ENCODE measurements at places on chromosomes 1 and 21.

DNA sequence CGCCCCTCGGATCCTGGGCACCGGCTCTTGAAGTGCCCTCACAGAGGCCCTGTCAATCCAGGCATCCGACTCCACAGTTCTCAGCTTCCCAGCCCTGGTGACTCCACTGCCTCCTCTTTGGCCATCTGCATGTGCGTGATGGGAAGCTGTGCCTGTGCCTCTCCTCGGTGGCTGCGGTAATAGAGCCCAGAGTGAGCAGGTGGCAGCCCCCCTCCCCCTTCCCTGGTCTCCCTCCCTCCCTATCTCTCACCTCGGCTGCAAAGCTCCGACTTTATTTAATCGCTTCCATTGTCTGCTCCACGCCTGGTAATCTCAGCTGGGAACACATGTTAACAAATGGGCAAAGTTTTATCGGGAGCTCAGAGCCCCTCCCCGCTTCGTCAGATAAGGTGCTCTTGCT lies 91.9 kb downstream of the IGSF21 start:
- DNase-seq = no peak

DNA sequence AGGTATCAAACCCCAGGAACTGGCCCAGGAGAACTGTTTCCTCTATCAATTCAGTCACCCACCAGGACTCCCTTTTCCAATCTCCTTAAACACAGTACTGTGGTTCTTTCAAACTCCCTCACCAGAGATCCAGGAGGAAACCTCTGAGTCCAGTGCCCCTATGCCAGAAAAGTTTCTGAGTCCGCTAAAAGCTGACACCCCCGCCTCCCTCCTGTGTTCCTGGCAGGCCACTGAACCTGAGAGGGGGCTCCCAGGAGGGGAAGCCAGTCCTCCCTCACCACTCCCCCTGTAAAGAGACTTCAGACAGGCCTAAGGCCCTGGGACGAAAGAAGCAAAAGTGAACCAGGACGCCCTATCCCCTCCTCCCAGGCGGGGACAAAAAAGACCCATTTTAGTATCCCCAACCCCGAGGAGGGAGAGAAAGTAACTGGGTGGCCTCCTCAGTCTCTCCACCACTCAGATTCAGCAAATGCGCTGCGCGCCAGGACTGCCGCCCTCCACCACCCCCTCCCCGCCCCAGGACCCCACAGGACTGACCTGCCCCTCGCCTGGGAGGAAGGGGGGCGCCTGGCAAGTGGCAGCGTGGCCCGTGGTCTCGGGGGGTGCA lies 624 bp downstream of the SLC41A1 start:
- no peak for DNase-seq

DNA sequence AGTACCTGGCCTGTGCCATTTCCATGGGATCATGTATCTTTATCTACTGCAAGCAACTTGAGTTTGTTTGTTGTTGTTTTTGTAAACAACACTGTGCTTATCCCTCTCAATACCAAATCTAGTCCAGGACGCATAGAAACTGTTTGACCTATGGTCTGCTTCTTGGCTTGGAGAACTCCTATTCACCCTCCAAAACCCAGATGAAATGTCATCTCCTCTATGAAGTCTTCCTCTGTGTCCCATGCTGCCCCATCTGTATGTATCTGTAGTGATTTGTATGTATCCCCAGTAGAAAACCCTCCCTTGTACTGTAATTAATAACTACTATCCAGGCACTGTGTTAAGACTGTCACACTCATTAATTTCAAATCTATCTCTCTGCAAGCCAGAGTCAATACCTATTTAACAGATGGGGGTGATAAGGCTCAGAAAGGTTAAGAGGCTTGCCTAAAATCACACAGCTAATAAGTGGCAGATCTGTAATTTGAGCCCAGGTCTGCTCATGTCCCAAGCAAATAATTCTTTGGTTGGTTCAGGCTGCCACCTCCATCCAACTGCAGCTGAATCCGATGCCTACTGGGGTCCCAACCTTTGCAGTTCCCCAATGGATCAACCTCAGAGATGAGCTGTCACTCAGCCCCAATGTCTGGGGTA lies 24.6 kb upstream of the ECE1 start:
- no peak for DNase-seq

- DNase-seq = no peak
Measured at GRCh38 chr21:38346286-38346685, 89.5 kb downstream of the KCNJ15 start.

- no peak for DNase-seq
Measured at GRCh38 chr1:29033829-29034466, 89.8 kb downstream of the TMEM200B start.

- DNase-seq = no peak
Measured at GRCh38 chr1:193568512-193568911, 382.1 kb upstream of the B3GALT2 start.

GRCh38 chr21:33686386-33686785 lies 44.1 kb downstream of the ITSN1 start:
- no peak for DNase-seq

- DNase-seq = no peak
Measured at GRCh38 chr1:163308811-163309210, 12.9 kb upstream of the NUF2 start.

DNA sequence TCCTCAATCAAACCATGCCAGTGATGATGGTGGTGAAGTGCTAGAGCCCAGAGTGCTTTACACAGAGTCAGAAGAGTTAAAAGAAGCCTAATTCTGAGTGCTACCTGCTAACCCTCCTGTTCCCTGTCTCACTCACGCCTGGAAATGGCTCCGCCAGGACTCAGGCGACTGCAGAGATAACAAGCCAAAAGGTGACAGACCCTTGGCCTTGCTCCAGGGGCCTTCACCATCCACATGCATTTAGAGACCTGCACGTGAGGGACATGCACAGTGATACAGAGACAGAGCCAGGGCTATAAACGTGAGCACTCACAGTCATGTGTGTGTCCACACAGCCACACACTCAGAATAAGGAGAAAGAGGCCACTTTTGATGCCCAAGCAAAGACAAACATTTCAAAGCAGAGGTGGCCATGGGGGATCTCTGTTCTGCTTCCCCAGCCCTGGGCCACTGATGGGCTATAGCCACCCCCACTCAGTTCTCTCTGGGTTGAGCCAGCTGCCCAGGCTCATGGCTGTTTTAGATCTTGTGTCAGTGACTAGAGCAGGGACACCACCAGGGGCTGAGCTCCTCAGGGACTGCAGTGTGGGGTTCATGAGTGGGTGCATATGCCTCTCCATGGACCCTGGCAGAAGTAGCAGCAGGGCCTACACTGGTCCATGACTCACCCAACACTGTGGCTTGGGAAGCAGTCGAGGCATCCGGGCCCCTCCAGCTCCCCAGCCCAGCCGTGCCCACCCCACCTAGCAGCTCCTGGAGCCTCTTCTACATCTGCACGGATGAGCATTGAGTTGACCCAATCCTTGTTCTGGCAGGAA lies 117.2 kb downstream of the EPHB2 start:
- DNase-seq = no peak
